ENCODE measurements at places on chromosomes 4 and X.

- peak; percentile 56 for DNase-seq
Observed at GRCh38 chr4:145278341-145279121, 98.1 kb upstream of the OTUD4 start.

GRCh38 chr4:41359422-41359775 is 102.7 kb downstream of the UCHL1 start:
- no peak for DNase-seq

- DNase-seq: no peak
Observed at GRCh38 chr4:153809307-153809706, 20.4 kb upstream of the SFRP2 start.

- peak; percentile 82 for DNase-seq
Observed at GRCh38 chr4:183445097-183445428, 627 bp downstream of the CDKN2AIP start.

DNA sequence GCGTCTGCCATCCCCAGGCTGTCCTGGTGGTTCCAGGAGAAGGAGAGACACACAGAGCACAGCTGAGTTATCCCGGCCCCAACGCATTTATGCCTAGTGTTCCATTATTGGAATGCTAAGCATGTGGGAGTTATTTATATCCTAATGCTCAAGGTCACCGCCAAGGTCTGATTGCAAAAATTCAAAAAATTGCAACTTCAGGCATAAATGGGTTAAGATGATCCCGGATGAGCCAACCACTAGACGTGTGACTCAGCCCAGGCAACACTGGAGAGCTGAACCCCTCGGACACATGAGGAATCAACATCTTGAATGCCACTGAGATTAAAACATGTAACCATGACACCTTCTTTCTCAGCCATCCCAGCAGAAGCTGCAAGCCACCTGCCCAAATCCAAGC is 3.8 kb upstream of the ZCCHC4 start:
- no peak for DNase-seq

DNA sequence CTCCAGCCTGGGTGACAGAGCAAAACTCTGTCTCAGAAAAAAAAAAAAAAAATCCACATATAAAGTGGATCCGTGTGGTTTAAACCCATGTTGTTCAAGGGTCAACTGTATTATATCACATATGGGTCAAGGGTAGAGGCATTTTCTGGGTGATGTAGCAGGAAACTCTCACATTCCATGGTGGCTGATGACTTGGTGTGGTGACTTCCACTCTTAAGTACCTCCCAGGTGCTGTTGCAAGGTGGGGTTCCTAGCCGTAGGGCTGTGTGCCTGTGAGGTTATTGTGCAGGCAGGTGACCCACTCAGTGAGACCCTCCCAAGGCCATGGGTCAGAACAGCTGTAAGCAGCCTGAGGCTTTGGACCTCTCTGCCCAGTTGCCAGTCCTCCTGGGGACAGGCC is 17.0 kb downstream of the ELF4 start:
- no peak for DNase-seq

All from erythroblast (primary cell).